ENCODE measurements at places on chromosomes 7 and 10.

DNA sequence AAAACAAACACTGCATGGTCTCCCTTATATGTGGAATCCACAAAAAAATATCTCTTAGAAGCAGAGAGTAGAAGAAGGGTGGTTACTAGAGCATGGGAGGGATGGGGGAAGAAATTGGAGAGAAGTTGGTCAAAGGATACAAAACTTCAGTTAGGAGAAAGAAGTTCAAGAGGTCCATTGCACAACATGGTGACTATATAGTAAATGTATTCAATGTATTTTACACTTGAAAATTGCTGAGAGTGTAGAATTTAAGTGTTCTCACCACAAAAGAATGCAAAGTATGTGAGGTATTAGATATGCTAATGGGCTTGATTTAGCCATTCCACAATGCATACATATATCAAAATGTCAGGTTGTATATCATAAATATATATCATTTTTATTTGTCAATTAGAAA lies 232.0 kb upstream of the CELF2 start:
- no peak for DNase-seq

- no peak for DNase-seq
Measured at GRCh38 chr7:69342154-69342884, 256.0 kb upstream of the AUTS2 start.

- no peak for DNase-seq
Measured at GRCh38 chr10:43200538-43201390, 62.5 kb downstream of the CSGALNACT2 start.

DNA sequence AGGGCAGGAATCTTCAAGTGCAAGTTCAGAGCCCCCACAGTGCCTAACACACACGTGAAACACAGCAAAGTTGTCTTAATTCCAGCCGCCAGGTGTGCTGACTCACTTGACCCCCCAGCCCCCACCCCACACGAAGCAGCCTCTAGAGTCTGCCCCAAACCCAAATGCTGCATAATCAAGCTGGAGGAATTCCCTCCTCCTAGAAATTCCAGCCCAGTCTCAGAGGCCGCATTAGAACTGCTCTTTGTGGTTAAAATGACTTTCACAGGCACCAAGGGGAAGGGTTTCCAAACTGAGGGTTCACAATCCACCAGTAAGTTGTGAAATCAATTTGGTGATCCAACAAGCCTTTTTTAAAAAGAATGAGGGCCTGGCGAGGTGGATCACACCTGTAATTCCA lies 67.0 kb upstream of the PLXNA4 start:
- no peak for DNase-seq

GRCh38 chr7:17532861-17533404 lies 234.5 kb downstream of the AHR start:
- no peak for DNase-seq

DNA sequence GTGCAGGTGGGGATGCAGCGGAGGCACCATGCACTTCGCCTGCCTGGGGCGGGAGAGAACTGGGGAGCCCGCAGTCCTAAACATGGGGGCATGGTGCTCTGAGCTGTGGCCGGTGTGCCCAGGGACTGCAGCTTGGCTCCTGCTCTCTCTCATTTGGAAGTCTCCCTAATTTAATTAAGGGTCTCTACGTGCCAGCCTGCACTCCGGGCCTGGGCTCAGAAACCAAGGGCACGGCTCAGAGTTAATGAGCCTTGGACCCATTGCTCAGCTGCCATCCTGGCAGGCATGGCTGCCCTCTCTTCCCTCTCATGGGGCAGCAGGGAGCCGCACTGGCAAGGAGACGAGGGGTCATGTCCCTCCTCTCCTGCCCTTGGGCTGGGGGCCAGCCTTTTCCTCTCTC lies 115.6 kb downstream of the CDH23 start:
- DNase-seq = no peak

DNA sequence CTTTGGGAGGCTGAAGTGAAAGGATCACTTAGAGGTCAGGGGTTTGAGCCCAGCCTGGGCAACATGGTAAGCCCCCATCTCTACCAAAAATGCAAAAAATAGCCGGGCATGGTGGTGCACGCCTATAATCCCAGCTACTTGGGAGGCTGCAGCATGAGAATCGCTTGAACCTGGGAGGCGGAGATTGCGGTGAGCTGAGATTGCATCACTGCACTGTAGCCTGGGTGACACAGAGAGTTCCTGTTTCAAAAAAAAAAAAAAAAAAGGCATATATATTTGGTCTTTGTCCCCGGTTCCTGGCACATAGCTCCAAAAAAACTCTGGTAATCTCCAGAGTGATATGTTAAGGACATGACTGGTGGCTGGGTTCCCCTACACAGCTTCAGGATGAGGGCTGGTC lies 147.3 kb downstream of the SEC23IP start:
- DNase-seq = no peak

GRCh38 chr7:90917539-90917938 lies 321.4 kb downstream of the CDK14 start:
- no peak for DNase-seq

DNA sequence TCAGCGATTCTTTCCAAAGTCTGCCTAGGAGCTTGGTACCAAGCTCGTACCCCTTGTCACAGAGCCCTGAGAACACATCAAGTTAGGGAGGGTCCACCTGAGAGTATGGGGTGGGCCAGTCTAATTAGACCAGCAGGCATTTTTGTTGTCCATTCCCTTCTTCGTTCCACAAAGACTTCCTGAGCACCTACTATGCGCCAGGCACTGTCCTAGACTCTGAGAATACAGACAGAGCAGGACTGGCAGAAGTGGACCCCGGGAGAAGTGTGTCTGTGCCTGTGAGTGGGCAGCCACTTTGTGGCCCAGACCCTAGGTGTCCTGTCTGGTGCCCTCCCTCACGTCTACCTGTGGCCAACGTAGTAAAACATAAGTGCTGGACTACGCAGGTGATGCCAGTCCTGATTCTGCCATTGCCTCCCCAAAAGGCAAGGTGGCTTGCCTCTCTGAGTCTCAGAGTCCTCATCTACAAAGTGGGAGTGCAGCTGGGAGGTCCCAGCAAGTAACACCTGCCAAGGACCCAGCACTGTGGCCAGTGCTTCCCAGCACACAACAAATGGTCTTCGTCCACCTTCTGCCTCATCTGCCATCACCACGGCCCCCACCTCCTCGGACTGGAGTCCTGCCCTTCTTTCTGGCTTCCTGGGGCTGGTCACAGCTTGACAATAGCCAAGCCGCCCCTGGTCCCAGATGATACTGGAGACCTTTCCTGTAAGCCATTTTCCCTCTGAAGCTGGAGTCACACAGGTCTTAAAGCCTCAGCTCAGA lies 54.3 kb upstream of the DUSP5 start:
- DNase-seq = no peak

GRCh38 chr7:105711726-105712402 lies 130.6 kb upstream of the EFCAB10 start:
- DNase-seq = no peak

DNA sequence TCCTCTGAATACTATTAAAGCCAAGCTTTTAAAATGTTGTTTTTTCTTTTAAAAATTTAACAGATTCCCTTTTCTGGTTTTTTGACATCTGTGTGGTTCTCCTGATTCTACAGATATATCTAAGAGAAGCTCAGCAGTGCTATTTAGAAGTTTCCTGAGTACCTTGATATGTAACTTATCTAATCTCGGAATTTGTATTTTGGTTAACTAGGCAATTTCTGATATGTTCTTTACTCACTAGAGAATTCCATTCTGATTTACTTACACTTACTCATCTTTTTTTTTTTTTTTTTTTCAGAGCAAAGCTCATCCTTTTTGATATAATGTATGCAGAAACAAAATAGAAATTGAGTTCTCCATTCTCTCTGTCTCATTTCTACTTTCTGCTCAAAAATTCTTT lies 63.8 kb downstream of the PALS2 start:
- DNase-seq = no peak
